ENCODE measurements at places on chromosomes 6 and 20.

- DNase-seq, result no peak
Measured at GRCh38 chr6:158031381-158032353, 50.0 kb downstream of the SYNJ2 start.

- DNase-seq, result no peak
Measured at GRCh38 chr6:54284161-54284860, 23.9 kb upstream of the TINAG start.

- no peak for DNase-seq
Measured at GRCh38 chr20:38747495-38748096, 664 bp upstream of the ACTR5 start.

DNA sequence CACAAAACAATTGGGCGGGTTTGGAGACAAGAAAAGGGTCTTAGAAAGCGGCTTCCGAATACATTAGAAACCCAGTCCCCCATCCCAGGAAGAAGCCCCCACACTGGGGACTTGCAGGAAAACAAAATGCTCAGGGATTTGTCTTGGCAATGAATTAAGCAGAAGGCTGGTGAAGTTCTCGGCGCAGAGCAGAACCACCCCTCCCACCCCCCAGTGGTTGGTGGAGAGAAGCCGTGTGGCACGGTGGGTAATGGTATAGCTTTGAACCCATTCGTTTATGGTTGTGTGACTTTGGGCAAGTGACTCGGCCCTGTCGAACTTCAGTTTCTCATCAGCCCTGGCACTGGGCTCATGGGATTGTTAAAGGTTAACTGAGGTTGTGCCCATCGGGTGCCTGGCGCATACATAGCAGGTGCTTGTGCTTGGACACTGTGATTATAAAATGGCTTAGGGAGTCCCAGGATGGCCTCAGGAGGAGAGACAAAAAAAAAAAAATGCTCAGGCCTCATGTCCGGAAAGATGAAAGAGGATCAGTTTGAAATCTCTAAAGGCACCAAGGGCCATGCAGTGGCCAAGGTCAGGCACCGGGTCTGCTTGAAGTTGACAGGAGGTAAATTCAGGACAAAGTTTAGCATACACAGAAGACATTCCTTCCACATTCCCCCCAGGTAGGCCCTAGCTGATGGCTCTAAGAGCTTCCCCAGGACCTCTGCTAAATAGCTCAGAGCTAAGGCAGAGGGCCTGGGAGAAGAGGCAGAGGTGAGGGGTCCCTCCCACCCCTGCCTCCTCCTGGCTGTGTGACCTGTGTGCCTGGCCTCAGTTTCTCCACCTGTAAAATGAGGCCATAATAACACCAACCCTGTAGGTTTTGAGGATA lies 120.1 kb upstream of the PTPN1 start:
- no peak for DNase-seq

DNA sequence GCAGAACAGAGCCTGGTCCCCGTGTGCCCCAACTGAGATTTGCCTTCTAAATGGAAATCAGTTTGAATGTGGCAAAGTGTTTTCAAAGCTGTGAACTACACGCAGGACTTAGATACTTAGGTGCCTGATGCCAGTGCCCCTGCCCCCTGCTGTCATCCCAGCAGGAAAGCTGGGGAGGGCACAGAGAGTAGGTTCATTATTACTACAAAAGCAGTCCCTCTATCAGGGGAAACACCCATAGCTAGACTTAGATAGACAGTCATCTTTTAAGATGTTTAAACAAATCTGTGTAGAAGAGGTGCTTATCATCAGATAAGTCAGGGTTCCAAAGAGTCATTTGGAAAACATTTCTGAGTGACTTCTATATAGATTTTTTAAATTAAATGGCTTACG lies 155.0 kb upstream of the SNX9 start:
- DNase-seq, result no peak

- DNase-seq, result no peak
Measured at GRCh38 chr6:37170273-37171200, 585 bp downstream of the PIM1 start.

GRCh38 chr6:154360476-154360875 lies 3.9 kb upstream of the IPCEF1 start:
- DNase-seq, result no peak

GRCh38 chr6:1758076-1758679 lies 148.5 kb downstream of the FOXC1 start:
- DNase-seq, result no peak

GRCh38 chr6:3259491-3259958 lies 778 bp downstream of the PSMG4 start:
- no peak for DNase-seq

GRCh38 chr6:155248008-155249001 lies 15.5 kb upstream of the CLDN20 start:
- peak; percentile 22 for DNase-seq
